T-helper 17 cell (primary cell): ENCODE measurements at places on chromosomes 11 and 22. TPM values are rescaled to one million over a fixed set of nuclear protein-coding genes. Genes with fewer than 3 reads are reported as not detected.

CRYBA4 gene
- not detected for total RNA-seq

DNA sequence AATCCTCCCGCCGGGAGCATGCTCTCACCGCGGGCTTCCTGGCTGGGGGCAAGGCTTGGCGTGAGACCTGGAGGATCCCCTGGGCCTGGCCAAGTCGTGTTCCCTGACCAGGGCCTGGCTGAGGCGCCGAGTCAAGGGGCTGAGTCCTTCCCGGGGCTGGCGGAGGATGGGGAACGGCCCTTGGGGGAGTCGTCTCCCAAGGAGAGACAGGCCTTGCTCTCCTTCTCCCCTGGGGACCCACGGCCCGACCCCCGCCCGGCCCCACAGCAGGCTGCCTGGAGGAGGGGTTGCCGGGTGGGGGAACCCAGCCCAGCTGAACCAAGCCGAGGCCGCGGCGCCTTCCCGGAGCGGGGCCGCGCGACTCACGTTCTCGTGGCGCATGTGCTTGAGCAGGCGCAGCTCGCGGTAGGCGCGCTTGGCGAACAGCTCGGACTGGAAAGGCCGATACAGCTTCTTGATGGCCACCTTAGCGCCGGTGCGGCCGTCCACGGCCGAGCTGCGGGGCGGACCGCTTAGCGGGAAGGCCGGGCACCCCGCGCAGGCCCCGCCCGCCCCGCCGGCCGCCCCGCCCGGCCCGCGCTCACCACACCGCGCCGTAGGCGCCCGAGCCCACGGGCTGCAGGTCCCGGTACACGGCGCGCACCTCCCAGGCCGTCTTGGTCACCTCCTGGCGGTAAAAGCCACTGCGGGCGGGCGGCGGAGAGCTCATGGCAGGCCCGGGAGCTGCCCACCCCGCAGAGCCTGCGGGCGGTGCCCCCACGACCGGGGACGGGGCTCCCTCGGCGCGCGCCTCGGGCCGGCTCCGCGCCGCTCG lies 475 bp downstream of the MAPK12 start:
- DNase-seq = no peak
- H3K4me1 ChIP-seq = peaks cover 11% of the 10 kb centered on the region
- H3K27me3 ChIP-seq = peaks cover 31% of the 10 kb centered on the region
- no peaks in the 10 kb centered on the region for H3K36me3 ChIP-seq
- no peak overlapping the region for H3K27ac ChIP-seq

GRCh38 chr11:11089805-11090204 lies 232.0 kb upstream of the ZBED5 start:
- H3K27me3 ChIP-seq = peaks cover 3% of the 10 kb centered on the region
- H3K4me1 ChIP-seq = no peaks in the 10 kb centered on the region
- no peak for DNase-seq
- no peaks in the 10 kb centered on the region for H3K36me3 ChIP-seq
- no peak overlapping the region for H3K27ac ChIP-seq
- H3K4me3 ChIP-seq = no peak overlapping the region

GRCh38 chr11:7307836-7308235 lies 56.1 kb downstream of the SYT9 start:
- H3K27me3 ChIP-seq = peaks cover 37% of the 10 kb centered on the region
- H3K36me3 ChIP-seq = no peaks in the 10 kb centered on the region
- no peak for DNase-seq
- H3K27ac ChIP-seq = no peak overlapping the region
- H3K4me3 ChIP-seq = no peak overlapping the region

DNA sequence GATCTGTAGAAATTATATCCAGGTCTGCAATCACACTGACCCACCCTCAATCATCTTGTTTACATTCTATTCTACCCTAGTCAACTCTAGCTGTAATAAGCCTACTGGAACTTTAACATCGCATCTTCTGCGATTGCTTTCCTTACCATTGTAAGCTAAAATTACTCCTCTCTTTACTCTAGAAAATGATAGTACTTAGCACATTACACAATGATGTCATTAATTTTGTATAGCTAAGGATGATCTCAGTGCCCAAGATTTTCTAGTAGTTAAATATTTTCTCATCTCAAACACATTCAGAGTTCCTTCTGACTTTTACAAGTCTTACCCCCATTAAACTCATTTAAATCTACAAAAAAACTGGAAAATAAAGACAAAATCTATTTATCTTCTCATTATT lies 39.6 kb upstream of the CTSC start:
- H3K4me1 ChIP-seq = no peaks in the 10 kb centered on the region
- no peak for DNase-seq
- H3K4me3 ChIP-seq = no peak overlapping the region
- H3K27ac ChIP-seq = no peak overlapping the region
- H3K27me3 ChIP-seq = no peaks in the 10 kb centered on the region
- peaks cover 2% of the 10 kb centered on the region for H3K36me3 ChIP-seq
